ENCODE measurements at places on chromosomes 3 and 15. TPM values are rescaled to one million over a fixed set of nuclear protein-coding genes. Genes with fewer than 3 reads are reported as not detected.

SEMA3B gene
- 0.42 TPM for total RNA-seq

LMCD1 gene
- total RNA-seq: 0.21 TPM

PIGZ gene
- total RNA-seq: 1.0 TPM

C3orf85 gene
- total RNA-seq: not detected

OIP5 gene
- total RNA-seq: 0.21 TPM

SYNM gene
- 3.4 TPM for total RNA-seq
